ENCODE measurements at places on chromosomes 1 and 21.

- DNase-seq: no peak
Observed at GRCh38 chr21:15058854-15059263, 5.9 kb downstream of the NRIP1 start.

DNA sequence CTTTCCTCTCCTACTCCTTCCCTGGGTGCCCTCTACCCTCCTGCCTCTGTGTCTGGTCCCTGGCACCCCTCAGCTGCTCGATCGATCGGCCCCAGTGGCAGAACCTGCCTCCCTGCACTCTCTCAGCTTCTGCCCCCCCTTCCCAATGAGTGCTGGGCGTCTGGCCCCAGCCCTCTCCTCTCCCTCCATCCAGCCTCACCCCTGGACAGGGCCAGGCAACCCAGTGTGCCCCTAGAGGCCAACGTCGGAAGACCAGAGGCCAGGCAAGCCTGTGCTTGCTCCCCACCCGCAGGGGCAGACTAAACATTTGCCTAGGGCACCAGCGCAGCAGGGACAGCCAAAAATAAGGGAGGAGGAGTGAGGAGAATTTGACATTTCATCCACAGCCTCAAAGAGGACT, 43.5 kb downstream of the LGR6 start:
- peak; percentile 87 for DNase-seq

DNA sequence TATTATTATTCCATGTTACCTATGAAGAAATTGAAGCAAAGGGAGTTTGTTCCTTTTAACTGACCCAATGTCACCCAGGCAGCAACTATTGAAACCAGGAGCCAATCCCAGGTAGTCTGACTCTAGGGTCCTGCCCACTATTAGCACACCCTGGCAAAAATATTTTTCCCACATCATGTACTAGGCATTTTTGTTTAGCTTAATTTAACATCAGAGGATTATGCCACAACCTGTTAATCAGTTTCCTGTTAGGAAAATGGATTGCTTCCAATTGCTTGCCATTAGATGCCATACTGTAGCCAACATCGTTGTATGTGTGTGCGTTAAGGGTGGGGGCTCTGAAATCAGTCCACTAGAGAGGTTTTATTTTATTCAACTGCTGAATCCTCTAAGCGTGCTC, 281.1 kb downstream of the DNM3 start:
- DNase-seq: no peak

GRCh38 chr1:190578526-190578925, 100.9 kb upstream of the BRINP3 start:
- no peak for DNase-seq

DNA sequence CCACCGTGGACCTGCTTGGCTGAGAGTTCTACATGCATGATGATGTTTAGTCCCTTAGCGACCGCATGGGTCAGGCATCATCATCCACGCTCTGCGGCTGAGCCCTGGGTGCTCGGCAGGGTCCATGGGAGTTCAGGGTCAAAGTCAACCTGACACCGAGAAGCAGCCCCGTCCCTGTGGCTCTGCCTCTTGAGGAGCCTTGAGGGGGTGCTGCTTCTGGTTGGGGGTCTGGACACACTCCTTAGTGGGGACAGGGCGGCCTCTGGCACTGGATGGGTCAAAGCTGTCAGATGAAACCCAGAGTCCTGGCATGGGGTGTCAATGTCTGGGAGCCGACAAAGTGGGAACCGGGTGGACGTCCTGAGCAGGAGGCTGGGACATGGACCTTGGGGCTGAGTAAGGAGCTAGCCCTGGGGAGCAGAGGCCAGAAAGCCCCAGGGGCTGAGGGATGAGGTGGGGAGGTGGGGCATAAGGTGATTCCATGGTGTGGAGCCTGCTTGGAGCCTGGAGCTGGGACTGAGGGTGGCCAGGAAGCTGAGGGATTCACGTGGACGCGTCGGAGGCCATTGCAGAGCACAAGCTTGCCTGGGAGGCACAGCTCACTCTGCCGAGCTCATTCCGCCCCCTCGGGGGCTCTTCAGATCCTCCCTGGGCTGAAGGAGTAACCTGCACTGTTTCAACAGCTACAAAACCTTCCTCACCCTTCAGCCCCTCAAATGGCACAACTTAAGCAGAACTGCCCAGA, 53.9 kb downstream of the UMODL1 start:
- DNase-seq: no peak

DNA sequence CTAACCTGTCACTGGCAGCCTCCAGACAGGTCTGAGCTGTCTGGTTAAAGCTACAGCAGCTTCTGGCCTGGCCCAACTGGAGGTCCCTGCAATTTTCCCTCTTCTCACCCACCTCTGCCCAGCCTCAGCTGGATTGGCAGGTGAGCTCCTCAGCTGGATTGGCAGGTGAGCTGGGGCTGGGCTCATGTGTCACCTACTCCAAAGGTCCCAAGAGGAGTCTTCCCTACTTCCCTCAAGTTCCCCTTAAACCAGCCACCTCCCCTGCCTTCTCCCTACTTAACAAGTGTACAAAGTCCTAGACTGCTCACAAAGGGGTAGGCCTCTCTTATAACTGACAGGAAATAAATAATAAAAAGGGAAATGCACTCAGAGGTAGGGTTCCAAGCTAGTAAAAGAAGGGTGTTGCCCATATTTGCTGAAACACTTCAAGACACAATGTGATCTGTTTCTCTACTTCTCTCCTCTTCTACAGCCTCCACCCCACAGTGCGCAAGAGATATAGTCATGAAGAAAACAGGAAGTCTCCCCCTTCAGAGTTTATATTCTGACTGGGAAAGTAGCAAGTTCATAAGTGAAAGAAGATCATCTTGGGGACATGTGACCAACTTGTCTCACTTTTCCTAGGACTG, at the start of gene GPA33:
Gene GPA33, minus strand, starts transcription at position 64 of the 629 bp plus-strand sequence. CDS start 90 bp downstream, outside the sequence.
- DNase-seq: no peak

DNA sequence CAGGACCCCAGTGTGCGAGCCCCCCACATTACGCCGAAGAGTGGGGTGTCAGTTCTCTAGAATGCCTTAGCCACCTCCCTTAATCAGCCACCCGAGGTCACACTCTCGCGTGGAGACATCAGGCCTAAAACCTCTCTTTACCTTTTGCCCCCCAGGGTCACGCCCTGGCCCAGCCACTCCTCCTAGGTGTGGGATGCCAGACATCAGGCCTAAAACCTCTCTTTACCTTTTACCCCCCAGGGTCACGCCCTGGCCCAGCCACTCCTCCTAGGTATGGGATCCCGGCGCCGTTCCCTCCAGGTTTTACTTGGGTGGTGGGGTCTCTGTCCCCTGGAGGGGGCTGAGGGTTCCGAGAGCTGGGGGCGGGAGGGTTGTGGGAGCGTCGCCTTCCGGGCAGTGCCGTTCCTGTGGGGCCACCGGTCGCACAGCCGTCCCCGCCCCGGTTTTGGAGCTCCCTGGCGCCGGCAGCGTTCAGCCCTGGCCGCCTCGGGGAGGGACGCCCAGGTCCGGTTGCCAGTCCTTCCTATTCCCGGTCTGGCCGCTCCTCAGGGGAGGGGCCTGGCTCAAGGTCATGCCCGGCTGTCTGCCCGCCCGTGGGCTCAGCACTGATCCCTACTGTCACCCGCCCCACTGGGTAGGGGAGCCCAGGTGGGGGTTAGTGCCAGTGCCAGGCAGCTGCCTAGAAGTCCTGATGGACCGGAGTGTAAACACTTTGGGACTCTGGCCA, 882 bp downstream of the VPS13D start:
- peak; percentile 2 for DNase-seq

GRCh38 chr1:41683681-41684500, 199.4 kb upstream of the EDN2 start:
- DNase-seq: peak; percentile 21

Data from NCI-H146 (cell line).